ENCODE measurements at places on chromosomes 3 and 15.

DNA sequence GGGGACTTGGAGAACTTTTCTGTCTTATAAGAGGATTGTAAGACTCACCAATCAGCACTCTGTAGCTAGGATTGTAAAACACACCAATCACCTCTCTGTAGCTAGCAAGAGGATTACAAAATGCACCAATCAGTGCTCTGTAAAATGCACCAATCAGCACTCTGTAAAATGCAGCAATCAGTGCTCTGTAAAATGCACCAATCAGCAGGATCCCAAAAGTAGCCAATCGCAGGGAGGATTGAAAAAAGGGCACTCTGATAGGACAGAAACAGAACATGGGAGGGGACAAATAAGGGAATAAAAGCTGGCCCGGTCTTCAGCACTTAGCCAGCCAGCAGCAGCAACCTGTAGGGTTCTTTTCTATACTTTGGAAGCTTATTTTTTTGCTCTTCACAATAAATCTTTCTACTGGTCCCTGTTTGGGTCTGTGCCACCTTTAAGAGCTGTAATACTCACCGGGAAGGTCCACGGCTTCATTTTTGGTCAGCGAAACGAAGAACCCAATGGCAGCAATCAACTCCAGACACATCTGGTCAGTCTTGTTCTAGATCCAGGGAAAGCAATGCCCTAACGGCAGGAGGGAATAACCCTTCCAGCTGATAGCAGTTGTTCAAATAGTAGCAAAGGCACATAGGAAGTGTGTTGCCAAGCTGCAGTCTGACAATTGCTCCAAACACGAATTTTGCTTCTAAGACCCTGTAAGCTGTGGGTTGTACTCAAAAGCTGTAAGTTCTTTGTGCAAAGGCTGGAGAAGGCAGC is 135.6 kb downstream of the TJP1 start:
- DNase-seq: no peak

DNA sequence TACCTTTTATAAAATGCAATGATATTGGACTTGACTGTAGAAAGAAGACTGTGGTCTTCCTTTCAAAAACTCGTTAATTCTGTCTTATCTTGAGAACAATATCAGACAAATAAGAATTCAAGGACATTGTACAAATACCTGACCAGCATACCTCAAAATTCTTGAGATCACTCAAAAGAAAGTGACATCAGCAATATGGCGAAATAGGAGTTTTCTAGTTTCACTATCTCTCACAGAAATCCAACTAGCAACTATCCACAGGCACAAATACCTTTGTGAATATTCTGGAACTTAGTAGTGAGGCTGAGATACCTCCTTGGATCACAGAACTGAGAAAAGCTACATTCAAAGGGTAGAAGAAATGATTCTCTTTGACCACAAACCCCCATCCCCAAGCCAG is 419.7 kb downstream of the ZNF385D start:
- DNase-seq: no peak

- no peak for DNase-seq
Observed at GRCh38 chr3:10563396-10563795, 58.0 kb upstream of the ATP2B2 start.

- no peak for DNase-seq
Observed at GRCh38 chr15:29403772-29404171, 134.2 kb upstream of the NSMCE3 start.

DNA sequence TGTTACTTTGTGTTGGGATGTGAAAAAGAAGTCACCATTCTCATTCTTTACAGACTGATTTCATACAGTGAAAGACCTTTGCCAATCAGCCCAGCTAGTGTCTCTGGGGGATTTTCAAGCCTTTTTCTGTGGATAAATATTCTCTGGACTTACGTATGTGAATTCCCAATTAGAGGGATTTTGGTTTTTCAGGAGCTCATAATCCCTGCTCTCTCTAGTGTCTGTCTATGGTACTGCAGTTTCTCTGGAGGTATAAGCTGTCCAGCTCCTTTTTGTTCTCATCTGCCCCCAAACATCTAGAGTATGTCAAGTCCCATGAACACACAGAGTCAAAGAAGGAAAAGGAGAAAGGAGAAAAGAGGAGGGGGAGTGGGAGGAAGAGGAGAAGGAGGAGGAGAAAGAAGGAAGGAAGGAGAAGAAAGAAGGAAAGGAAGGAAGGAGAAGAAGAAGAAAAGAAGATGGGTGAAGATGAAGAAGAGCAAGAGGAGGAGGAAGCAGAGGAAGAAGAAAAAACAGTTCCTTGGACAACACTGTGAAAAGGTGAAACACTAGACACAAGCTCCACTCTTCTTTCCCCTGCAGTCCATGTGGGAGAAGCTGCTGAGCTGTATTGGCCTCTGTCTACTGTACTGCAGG is 218.6 kb downstream of the GREM1 start:
- no peak for DNase-seq

GRCh38 chr3:94064243-94064860 is 1.5 kb downstream of the NSUN3 start:
- no peak for DNase-seq

- no peak for DNase-seq
Observed at GRCh38 chr15:26805470-26805869, 32.6 kb upstream of the GABRB3 start.

- DNase-seq: no peak
Observed at GRCh38 chr15:76529911-76530310, 193.3 kb downstream of the ISL2 start.

DNA sequence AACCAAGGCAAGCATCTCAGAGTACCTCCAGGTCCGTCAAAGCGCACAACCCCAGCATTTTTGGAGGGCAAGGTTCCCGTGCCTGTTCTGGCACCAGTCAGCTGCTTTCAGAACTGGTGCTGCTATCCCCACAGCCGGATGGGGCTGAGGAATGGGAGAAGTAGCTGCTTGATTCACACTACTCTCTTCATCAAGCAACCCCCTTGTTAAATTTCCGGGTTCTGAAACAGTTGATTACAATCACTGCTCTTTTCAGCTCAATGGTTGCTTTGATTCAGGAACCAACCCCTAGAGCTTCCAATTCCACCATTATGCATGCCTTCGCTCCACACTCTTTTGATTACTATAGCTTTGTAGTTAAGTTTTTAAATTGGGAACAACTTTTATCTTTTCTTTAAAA is 12.3 kb upstream of the UBA7 start:
- DNase-seq: no peak

DNA sequence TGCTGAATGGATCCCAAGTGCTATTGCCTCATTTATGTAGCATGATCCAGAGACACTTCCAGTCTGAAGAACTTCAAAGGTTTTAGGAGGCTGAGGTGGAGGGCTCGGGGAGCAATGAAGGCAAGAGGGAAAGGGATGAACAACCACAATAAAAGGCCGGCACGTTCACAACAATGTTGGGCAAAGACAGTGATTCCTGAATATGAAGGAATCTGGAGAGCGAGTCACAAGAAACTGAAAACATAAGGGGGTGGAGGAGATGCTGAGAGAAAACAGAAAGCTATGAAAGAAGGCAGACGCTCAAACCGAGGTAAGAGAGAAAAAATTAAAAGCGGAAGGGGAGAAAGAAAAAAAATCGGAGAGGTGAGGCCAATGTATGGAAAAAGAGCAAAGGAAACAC is 120.1 kb downstream of the GREM1 start:
- DNase-seq: no peak

DNA sequence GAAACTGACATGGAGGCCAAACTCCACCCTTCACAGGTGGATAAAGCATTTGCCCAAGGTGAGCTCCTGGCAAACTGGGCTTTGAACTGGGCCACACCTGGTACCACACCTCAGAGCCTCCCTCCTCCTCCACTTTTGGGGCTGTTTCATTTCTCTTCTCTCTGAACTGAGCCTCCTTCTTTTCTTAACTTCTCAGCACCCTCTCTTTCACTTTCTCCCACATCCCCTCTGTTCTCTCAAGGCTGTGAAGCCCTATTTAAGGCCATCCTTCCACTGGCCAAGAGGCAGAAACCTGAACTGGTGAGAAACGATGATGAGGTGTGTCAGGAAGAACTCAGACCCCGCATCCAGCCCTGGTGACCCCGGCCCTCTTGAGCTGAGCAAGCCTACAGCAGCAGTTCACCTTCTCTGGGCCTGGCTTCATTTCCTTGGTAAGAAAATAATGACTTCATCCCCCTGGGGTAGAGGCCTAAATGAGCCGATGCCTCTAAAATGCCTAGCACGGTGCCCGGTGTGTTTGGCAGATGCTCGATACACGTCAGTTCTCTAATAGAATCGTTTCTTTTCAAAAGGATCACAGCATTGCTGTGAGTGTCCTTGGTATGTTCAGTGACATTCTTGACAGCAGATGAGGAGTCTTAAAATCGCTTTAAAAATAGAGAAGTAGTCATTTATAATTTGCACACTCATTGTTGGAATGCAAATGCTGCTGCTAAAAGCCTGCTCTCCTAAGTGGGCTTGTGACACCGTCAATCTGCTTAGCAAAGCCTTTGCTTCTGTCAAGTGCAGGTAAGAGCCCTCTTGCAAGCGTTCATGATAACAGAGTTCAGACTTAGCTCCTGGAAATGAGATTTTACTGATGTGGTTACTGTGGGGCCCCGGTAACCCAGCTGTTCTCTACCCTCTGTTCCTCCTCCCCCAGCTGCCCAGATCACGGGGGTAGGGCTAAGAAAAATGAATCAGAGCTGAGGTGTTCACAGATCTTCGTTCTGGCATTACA is 97.7 kb upstream of the ATP2B2 start:
- DNase-seq: peak; percentile 34

- DNase-seq: no peak
Observed at GRCh38 chr15:43487271-43487895, 5.6 kb downstream of the TP53BP1 start.

- DNase-seq: no peak
Observed at GRCh38 chr3:64972793-64973192, 285.0 kb upstream of the ADAMTS9 start.

Data from GM12891 (cell line).